DND-41 (cell line): ENCODE measurements at places on chromosomes 2 and 18.

- DNase-seq = no peak
Measured at GRCh38 chr2:172545408-172546075, 10.3 kb upstream of the PDK1 start.

- no peak for DNase-seq
Measured at GRCh38 chr2:74673826-74674528, 19.9 kb downstream of the SEMA4F start.

GRCh38 chr18:572831-573289 lies 7.3 kb upstream of the CETN1 start:
- no peak for DNase-seq

DNA sequence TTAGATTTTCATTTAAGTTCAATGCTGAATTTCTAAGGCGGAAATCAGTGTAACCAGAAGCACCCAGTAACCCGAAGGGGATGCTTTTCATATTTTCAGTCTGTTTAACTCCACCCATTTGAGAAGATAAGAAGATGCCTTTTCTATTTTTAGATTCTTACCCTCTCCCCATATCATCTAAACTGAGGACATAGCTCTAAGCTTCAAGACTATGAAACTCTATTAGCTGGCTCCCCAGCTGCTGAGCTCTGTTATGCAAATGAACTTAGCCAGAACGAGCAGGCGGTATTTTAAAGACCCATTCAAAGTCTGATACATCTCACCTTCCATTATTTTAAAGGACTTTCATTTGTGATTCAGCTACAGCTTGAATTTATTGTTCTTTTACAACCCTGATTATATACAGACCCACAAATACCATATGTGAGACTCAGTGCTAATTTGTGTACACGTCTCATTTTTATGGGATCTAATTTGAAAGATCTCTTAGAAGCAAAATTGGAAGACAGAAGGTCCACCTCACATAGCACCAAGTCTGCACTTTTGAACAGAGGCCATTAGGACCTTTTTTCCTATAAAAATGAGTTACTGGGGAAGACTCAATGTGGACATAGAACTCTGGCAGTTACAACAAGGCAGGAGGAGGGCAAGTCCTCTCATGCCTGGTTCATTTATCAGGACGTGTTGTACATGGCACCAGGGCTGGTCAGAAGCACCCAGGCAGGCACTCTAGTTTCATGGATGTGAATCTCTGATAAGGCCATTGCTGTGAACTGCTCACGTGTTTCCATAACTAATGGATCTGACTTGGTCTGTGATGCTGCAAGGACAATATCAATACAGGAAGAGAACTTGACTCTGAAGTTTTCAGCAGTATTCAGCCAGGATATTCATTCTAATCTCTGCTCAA lies 16.3 kb downstream of the CDC42EP3 start:
- DNase-seq = no peak

- no peak for DNase-seq
Measured at GRCh38 chr18:37720663-37721062, 155.1 kb upstream of the CELF4 start.
